ENCODE measurements at places on chromosomes 4 and X.

- DNase-seq, result peak; percentile 28
Measured at GRCh38 chrX:106874075-106874474, 29.1 kb downstream of the RIPPLY1 start.

- DNase-seq, result no peak
Measured at GRCh38 chr4:176451443-176451842, 131.7 kb downstream of the SPCS3 start.

- no peak for DNase-seq
Measured at GRCh38 chrX:73668779-73669178, 105.8 kb downstream of the CHIC1 start.

- no peak for DNase-seq
Measured at GRCh38 chr4:184550476-184550875, 76.1 kb upstream of the IRF2 start.

DNA sequence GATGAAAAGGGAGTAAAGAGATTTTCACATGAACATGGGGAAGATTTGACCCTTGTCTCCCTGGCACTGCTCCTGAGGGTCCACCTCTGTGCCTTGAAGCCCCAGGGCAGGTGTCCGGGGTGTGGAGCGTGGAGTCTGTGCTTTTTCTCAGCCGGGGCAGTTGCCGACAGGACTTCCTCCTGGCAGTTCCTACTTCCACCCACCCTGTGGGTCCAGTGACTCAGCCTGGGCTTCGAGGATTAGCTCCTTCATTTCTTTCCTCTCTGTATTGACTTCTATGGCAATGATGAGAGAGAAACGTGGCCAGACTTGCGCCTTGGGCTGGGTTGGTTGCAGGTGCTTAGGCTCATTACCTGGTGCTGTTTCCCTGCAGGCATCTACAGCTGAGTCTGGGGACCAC is 35.9 kb upstream of the CLCN4 start:
- no peak for DNase-seq

- DNase-seq, result no peak
Measured at GRCh38 chr4:53682196-53682595, 90.9 kb upstream of the LNX1 start.

DNA sequence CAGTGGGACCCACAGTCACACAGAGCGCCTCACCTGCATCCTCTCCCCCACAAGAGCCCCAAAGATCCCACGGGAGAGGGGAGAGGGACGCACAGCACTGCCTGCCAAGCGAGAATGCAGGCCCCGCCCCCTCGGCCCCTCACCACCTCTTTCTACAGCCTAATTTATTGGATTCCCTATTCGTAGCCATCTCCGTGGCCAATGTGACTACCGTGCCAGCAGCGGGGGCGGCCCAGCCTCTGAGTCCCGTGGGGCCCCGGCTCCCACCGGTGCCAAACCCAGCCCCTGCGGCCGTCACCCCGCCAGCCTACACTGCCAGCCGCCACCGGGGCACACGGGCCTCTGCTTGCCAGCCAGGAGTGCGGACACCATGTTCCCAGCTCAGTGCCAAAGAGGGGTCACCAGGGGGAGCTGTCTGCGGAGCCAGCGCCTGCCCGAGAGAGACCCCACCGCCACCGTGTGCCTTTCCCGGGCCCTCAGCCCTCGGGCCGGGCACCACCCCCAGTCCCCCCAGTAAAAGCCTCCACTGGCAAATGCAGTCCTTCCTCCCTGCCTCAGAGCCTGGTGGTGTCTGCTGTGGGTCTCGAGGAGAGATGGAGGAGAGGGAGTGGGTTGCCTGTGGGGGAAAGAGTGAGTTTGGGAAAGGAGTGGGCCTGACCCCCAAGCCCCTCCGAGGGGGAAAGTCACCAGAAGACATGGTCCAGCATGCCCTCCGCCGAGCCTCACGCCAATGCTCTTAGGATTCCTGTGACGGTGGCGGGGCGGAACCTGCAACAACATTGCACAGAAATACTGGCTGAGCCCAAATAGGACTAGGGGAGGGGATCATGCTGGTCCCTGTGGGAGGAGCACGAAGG is 19.6 kb upstream of the PLXNB3 start:
- DNase-seq, result peak; percentile 48

DNA sequence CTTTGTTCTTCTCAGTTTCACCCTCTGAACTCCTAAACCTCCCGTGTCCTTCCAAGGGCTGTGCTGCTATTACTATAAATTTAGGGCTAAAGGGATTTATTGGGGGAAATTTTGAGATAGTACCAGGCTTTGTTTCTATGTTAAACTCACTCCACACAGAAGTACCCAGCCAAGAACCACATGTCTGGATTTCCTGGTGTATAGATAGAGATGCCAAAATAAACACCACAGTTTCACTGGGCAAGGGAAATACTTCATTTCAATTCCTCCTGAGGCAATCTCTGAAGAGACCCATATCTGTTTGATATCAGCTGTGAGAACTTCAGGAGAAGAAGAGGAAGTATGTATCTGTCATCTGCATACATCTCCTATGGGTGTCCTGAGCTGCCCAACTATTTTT is 21.7 kb upstream of the CLNK start:
- no peak for DNase-seq

- no peak for DNase-seq
Measured at GRCh38 chr4:23485801-23486200, 404.0 kb downstream of the PPARGC1A start.

GRCh38 chrX:137848266-137848905 is 282.5 kb downstream of the ZIC3 start:
- DNase-seq, result no peak

GRCh38 chr4:164888096-164888715 is 11.2 kb downstream of the APELA start:
- no peak for DNase-seq

DNA sequence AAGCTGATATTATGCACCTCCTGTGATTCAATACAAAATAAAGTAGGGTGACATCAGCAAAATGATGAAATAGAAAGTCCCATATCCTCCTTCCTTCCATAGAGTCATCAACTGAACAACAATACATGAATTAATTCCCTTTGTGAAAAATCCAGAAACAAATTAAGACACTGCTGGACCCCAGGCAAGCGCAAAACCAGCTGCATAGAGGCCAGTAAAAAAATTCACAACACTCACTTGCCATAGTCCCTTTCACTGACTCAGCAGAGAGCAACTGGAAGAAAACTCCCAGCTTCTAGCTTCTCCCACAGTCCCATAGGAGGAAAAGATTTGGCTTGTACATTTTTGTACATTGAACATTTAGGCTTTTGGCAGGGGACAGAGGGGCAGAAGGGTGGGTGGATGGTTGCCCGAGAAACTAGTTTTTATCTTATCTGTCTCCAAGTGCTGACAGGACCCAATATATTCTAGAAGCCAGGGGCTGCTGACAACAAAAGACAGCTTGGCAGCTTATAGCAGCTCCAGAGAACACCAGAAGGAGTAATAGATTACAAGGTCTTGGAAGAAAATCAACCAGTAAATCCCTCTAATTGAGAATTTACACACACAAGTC is 124.6 kb downstream of the NDST3 start:
- DNase-seq, result no peak

DNA sequence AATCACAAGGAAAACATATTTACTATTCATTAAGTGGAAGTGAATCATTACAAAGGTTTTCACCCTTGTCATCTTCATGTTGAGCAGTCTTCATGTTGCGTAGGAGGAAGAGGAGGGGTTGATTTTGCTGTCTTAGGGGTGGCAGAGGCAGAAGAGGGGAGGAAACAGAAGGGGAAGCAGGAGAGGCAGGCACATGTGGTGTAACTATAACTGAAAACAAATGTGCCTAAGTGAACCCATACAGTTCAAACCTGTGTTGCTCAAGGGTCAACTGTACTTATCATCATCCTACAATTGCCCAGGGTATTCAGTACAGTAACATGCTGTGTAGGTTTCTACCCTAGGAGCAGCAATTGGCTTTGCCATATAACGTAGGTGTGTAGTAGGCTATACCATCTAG is 47.2 kb downstream of the SYNPO2 start:
- DNase-seq, result no peak

DNA sequence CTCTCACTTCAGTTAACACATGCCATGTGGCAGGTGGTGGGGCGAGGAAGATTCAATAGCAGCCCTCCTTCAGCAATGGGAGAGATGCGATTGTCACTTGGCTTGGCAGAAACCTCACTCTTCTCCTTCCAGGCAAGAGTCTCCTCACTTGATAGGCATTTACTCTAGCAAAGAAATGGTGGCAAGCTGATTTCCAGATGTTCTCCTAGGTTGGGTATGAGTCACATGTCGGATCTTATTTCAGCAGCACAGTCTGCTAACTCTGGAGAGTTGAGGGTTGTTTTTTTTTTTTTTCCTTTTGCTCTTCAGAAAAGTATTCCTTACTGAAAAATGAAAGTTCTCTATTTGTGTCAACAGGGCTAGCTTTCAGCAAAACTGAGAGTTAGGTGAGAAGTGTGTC is 119.5 kb upstream of the CHRDL1 start:
- DNase-seq, result no peak

DNA sequence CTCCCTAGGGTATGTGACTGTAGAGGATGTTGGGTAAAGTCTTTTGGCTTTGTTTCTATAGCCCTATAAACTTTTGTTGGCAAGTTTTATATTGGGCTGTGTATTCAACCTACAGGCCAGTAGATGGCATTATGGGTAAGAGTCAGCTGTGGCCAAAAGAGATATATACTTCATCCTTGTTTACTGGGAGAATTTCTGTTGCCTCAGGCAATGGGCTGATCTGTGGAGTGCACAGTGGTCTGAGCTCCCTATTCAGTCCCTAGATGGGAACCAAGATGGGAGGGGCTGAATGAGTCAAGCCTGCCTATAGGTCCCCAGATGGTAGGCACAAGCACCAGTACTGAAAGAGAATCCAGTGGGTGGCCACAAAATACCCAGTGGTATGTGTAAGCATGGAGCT is 580.6 kb downstream of the EPHA5 start:
- no peak for DNase-seq
